ENCODE measurements at places on chromosomes 11 and 22.

DNA sequence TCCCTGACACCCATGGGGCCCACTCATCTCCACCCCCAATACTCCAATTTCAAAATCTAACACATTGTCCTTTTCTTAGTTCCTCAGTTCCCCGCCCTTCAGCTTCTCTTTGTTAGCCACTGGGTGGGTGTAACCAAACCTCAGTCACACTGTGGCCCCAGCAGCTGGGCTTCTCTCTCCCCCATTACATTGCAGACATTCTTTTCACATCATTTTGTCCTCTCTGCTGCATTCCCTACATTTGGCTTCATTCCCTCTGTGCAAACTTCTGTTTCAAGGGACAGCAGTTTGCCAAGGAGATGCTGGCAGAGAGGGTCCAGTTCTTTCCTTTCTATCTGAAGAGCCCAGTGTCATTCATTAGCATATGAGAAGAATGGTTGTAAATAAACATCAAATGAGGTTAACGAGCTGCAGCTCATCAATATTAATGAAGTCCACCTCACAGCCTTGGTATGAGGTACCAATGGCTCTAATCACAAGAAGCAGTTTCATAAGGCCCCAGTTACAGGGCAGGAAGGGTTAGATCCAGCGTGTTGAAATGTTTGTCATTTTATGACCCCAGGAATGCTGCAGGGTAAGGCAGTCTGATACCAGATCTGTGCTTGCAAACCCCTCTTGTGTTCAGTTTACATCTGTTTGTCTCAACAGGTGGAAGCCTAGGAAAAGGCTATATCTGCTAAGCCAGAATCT, 72.3 kb downstream of the ARFGAP2 start:
- DNase-seq: no peak

- peak; percentile 54 for DNase-seq
Observed at GRCh38 chr11:102794382-102794781, 3.6 kb downstream of the MMP1 start.

- no peak for DNase-seq
Observed at GRCh38 chr22:32951807-32952153, 106.4 kb downstream of the SYN3 start.

DNA sequence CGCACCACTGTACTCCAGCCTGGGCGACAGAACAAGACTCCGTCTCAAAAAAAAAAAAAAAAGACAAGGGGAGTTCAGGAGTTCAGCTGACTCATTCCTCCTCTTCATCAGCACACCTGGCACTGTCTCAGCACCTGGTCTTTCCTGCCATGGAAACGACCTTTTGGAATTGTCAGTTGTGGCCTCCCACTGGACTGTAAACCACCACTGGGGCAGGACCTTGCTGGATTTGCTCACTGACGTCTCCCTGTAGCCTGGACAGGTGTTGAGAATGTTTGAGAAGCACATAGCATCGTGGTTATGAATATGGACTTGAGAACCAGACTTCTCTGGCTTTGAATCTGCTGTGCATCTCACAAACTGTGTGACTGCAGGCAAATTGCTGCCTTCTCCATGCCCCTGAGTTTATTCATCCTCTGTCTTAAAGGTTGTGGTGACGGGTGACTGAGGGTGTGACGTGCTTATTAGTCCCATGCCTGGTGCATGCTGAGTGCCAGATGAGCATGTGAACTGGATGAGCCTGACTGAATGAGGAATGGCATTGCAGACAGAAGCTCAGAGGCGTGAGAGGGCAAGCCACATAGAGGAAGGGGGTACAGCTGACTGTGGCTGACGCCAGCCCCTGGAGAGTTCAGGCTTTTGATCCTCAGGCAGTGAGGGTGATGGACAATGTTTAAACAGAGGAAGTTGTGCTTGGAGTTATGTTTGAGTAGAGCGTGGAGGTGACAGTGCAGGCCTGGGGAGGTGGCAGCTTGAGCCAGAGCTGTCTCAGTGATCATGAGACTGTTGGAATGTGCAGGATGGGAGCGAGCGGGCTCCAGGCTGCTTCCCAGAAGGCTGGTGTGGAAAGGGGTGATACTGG, 12.7 kb downstream of the TOM1 start:
- no peak for DNase-seq

GRCh38 chr11:102147632-102148031, 37.4 kb downstream of the YAP1 start:
- no peak for DNase-seq

GRCh38 chr11:16312233-16312765, 44.0 kb downstream of the SOX6 start:
- DNase-seq: no peak

GRCh38 chr11:107625685-107625989, 34.7 kb downstream of the ELMOD1 start:
- no peak for DNase-seq

DNA sequence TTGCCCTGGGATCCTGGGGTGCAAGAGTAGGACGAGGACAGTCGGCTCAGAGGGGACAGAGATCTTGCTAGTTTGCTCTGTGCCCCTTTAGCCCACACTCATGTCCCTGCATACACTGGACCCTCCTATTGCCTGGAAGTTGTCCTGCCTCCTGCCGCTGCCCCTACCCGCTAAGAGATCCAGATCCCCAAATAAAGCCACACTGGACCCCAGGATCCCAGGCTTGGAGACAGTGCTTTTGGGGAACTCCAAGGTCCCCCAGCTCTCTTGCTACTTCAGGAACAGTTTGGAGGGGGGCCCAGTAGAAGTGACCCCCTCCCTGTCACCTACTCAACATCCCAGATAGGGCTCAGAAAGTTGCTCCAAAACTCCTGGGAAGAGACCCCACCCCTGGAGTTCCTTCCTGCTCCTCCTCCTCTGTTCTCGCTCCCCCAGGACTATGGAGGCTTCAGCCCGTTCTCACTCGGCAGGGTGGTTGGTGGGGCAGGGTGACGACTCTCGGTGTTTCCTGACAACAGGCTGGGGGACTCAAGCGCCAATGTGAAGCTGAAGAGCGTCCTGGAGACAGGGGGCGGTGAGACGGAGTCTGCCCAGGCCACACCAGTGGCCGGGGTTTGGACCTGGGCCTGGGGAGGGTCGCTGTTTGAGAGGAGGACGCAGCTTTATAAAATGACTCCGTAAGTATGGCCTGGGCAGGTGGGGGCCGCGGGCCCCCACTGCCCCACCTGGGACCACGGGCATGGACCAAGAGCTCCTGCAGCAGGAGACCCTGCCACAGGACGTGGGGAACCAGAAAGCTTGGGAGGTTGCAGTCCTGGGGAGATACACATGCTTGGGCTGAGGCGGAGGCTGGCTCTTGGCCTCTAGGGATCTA, 19.2 kb upstream of the TUB start:
- no peak for DNase-seq

GRCh38 chr11:65983589-65983987, 18.4 kb downstream of the EIF1AD start:
- DNase-seq: no peak

DNA sequence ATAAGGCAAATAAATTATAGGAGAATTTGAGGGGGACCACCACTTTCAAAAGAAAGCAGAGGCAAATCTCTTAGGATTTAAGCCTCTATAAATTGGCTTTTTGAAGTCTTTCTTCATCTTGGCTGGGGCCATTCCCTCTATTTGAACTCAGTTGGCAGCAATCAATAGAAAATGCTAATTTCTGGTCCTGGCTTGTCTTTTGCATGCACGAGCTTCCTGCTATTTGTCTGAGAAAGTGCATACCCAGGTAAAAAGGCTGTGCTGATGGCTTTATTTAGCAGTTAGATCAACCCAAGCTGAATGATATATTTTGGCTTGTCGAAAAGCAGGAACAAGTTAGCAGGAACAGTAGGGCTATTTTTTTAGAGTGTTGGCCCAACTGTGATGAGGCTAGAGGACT, 64.1 kb upstream of the GRAMD1B start:
- DNase-seq: no peak

GRCh38 chr22:20802922-20803553, 29.1 kb downstream of the SERPIND1 start:
- no peak for DNase-seq

- no peak for DNase-seq
Observed at GRCh38 chr11:30876228-30876627, 290.1 kb upstream of the MPPED2 start.

GRCh38 chr22:40829131-40829530, 10.0 kb upstream of the SLC25A17 start:
- DNase-seq: no peak

- DNase-seq: no peak
Observed at GRCh38 chr22:47308886-47309285, 546.4 kb downstream of the TBC1D22A start.

DNA sequence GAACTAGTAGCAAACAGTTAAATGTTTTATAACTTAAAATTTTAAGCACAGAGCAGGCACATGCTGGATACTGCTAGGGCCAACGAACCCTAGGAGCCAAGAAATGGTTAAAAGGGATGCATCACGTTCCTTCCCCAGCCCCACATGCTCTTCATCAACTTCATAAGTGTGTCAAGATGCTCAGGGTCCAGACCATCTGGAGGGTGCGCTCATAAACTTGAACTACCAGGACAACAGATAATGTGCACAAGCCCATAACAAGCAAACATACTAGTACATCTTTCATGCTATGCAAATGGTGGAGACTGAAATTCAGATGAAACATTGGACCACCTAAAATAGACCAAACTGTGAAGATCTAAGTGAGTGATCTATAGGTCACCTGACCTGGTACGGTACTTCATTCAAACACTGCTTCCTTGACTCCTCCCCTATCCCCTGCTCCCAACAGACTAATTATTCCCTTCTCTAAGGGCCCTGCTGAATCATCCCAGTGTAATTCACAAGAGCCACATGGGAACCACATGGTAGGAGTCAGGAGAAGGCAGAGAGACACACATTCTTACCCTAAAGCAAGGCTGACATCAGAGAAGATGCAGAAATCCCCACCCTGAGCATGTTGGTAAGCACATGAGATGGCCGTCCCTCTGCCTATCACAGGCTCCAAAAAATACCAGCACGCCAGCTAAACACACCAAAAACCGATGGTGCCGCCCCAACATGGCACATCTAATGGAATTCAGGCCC, 83.9 kb downstream of the ETS1 start:
- no peak for DNase-seq
